ENCODE measurements at places on chromosomes 5 and 9.

DNA sequence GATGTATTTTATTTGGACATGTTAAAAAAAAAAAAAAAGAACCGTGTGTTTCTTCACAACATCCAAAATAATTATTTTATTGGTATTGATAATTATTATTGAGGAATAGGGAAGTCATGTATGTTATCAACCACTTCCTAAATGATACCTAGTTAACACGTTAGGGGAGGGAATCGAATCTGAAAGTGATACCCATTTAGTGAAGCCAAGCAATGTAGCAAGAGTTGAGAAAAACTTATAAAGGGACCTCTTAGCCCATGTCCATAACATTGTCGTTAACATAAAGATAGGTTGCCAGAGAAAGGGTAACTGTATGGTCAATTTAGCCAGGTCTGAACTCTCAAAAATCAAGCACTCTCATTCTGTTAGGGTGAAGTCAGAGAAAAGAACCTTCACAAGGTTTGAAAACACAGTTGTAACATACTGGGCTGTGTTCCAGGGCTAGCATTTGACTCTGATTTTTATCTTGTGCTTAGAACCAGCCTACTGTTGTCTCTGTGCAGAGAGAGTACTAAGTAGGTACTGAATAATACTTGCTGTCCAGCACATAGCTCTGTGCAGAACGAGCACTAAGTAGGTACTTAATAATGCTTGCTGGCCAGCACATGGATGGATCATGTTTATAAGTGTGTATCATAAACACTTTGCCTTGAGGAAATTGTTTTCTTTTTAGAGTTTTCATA is 60.4 kb downstream of the GHR start:
- H3K27ac ChIP-seq = no peak overlapping the region
- no peak overlapping the region for H3K4me3 ChIP-seq

DNA sequence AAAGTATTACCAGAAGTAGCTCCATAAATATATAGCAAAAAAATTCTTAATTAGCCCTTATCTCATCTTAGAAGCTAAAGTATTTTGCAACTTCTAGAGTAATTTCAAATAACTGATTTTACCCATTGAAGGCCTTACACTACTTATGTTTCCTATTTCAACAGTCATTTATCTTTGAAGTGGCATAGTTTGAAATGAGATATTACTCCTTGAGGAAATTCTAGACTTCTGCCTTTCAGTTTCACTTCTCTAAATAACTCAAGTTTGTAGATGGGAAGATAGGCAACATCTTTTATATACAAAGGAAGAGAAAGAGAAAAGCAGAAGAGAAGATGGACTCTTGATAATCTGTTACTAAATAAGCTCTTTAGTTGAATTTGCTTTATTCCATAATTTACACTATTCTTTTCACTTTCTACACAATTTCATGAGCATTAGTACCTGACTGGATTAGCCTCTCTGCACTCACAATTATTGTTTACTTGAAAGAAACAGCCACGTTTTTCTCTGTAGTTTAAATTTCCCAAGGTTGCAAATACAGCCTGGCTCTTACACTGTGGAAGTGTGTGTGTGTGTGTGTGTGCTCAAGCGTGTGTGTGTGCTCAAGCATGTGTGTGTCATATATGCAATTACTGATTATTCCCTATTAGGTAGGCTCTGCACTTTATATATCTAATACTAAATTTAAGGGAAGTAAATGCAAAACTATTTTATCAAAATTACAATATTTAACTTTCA is 60.6 kb upstream of the EMB start:
- no peak overlapping the region for H3K4me3 ChIP-seq
- no peaks in the 10 kb centered on the region for H3K4me1 ChIP-seq
- no peak overlapping the region for H3K27ac ChIP-seq
- H3K27me3 ChIP-seq = no peaks in the 10 kb centered on the region
- H3K36me3 ChIP-seq = no peaks in the 10 kb centered on the region
- no peak for DNase-seq

- DNase-seq = no peak
- H3K27me3 ChIP-seq = no peaks in the 10 kb centered on the region
- no peaks in the 10 kb centered on the region for H3K36me3 ChIP-seq
- H3K4me3 ChIP-seq = no peak overlapping the region
- H3K4me1 ChIP-seq = peaks cover 4% of the 10 kb centered on the region
- no peak overlapping the region for H3K27ac ChIP-seq
Measured at GRCh38 chr9:108467653-108468324, 388.0 kb downstream of the ACTL7B start.

GRCh38 chr5:144332265-144332664 is 161.6 kb downstream of the KCTD16 start:
- H3K4me1 ChIP-seq = no peaks in the 10 kb centered on the region
- H3K27ac ChIP-seq = no peak overlapping the region
- no peaks in the 10 kb centered on the region for H3K36me3 ChIP-seq
- no peaks in the 10 kb centered on the region for H3K27me3 ChIP-seq
- no peak for DNase-seq
- H3K4me3 ChIP-seq = no peak overlapping the region

DNA sequence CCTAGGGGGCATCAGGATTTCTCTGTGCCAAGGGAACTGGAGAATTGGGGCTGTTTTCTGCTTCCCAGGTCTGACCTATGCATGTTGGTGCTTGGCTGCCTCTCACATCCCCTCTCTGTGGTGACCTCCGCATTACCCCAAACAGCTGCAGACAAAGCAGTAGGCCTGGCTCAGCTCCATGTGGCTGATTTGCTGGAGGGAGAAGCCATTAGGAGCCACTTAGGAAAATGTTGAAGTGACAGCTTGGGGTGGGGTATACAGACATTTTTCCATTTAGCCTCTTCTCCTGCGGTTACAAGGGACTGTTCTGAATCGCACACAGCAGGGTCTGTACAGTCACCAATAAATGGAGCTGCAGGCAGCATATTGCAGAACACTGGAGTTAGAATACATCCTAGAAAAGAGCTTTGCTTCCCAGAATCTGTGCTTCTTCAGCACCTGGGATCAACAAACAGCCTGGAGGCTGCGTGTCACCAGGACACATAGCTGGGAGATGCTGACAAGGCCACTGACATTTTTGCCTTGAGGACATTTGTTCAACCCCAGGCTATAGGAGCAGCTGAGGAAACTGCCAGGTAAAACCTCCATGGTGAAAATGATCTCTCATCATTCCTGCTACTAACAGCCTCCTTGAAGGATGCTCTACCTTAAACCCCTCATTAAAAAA is 335.3 kb downstream of the DIRAS2 start:
- DNase-seq = no peak
- no peaks in the 10 kb centered on the region for H3K4me1 ChIP-seq
- H3K4me3 ChIP-seq = no peak overlapping the region
- H3K36me3 ChIP-seq = no peaks in the 10 kb centered on the region
- no peaks in the 10 kb centered on the region for H3K27me3 ChIP-seq

DNA sequence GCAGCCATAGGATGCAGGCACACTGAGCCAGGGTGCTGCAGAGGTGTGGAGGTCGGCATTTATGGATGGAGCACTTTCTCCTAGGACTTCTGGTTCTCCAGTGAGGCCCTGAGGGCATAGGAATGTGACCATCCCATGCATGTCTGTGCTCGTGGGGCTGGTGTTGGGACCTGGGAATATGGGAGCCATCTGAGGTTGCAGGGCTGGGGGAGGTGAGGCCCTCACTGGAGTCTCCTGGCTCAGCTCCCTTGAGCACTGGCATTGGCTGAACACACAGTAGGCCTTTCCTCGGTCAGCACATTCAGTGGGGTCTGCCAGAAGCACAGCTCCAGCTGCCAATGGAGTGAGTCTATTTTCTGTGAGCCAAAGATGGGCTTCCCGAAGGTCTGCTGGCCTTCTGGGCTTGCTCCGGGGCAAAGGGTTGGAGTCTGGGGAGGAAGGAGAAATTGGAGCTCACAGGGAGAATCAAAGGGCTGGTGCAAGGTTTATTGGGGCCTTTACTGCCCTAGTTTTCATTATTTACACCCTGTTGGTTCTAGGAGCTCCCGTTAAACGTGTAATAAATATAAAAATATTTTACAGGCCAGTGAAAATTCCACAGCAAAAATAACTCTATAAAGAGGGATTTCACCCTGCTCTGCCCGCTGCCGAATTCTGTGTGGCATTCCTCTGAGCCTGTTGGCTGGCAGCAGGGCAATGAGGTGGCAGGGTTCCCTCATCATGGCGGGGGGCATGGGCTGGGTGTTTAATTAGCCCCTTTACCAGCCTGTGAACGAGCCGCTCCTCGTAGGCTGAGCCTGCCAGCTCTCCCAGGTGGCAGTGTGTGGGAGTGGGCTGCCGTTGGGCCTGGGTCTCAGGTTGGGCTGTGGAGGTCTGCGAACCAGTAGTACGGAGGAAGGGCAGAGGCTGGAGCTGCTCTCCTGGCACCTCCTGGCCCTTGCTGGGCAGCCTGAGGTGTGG is 31.6 kb upstream of the PITX1 start:
- no peaks in the 10 kb centered on the region for H3K27me3 ChIP-seq
- H3K4me3 ChIP-seq = no peak overlapping the region
- H3K4me1 ChIP-seq = no peaks in the 10 kb centered on the region
- no peak overlapping the region for H3K27ac ChIP-seq
- DNase-seq = no peak

DNA sequence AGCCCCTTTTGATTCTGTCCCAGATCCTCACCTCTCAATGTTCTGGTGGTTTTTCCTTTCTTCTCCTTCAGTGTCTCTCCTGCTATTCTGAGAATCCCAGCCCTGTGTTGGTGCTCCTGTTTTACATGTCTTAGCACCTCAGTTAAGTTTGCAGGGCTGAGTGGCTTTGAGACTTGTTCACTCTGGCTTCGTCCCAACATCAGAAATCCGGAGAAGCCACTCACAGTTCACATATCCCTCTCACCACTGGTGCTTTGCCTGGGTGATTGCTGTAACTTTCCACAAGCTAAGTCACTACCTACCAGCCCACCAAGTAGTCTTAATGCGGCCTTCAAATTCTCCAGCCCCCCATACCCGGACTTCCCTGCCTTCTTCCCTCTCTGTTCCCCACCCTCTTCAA is 40.2 kb downstream of the CYFIP2 start:
- DNase-seq = no peak
- H3K4me1 ChIP-seq = no peaks in the 10 kb centered on the region
- H3K27me3 ChIP-seq = no peaks in the 10 kb centered on the region
- H3K36me3 ChIP-seq = no peaks in the 10 kb centered on the region

GRCh38 chr5:67120032-67120431 is 76.6 kb downstream of the CD180 start:
- DNase-seq = no peak
- no peaks in the 10 kb centered on the region for H3K27me3 ChIP-seq
- H3K4me3 ChIP-seq = no peak overlapping the region
- H3K36me3 ChIP-seq = no peaks in the 10 kb centered on the region
- H3K4me1 ChIP-seq = no peaks in the 10 kb centered on the region

DNA sequence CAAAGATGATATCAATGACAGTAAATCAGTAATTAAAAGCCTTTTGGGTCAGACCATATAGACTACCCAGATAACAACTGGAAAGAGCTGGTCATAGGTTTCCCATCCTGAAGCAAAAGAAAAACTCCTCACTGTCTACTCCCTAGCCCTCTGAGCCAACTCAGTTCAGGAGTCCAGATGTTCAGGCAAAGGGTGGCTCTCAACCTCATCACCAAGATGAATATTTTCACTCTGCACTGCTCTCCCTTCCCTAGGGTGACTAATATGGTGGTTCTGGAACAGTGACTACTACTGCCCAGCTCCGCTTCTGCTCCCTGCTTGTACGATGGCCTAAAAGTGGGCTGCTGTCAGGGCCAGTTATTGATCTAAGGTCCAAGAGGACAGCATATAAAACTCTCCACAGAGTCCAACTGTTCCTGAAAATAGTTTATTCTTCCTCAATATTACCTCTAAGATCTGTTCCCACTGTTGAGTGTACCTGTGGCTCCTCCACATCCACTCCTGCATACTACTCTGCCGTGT is 263.4 kb upstream of the SLC30A5 start:
- H3K27ac ChIP-seq = no peak overlapping the region
- no peaks in the 10 kb centered on the region for H3K4me1 ChIP-seq
- no peaks in the 10 kb centered on the region for H3K36me3 ChIP-seq
- H3K4me3 ChIP-seq = no peak overlapping the region

DNA sequence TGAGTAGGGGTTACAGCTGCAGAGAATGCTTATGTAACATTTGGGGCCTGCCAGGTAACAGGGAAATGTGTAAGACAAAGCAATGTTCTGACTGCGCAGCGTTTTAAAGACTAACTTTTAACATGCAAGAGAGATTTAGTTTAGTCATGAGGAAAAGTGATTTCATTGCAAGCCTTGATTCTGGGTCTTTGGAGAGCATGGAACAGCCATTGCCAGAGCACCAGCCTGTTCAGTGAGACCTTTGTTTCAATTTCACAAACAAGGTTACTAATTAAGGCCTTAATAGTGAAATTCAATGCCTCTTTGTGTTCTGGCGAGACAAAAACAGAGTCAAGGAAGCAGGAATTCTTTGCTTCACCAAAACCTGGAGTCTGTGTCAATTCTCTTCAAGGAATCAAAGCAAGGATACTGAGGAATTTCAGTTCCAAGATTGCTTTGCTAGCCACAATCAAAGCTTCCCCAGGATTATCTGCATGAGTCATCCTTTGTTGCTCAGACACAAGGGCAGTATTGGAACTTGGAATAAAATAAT is 14.4 kb downstream of the CKMT2 start:
- H3K4me1 ChIP-seq = peaks cover 20% of the 10 kb centered on the region
- DNase-seq = no peak
- no peaks in the 10 kb centered on the region for H3K36me3 ChIP-seq
- no peak overlapping the region for H3K4me3 ChIP-seq
- H3K27me3 ChIP-seq = no peaks in the 10 kb centered on the region

DNA sequence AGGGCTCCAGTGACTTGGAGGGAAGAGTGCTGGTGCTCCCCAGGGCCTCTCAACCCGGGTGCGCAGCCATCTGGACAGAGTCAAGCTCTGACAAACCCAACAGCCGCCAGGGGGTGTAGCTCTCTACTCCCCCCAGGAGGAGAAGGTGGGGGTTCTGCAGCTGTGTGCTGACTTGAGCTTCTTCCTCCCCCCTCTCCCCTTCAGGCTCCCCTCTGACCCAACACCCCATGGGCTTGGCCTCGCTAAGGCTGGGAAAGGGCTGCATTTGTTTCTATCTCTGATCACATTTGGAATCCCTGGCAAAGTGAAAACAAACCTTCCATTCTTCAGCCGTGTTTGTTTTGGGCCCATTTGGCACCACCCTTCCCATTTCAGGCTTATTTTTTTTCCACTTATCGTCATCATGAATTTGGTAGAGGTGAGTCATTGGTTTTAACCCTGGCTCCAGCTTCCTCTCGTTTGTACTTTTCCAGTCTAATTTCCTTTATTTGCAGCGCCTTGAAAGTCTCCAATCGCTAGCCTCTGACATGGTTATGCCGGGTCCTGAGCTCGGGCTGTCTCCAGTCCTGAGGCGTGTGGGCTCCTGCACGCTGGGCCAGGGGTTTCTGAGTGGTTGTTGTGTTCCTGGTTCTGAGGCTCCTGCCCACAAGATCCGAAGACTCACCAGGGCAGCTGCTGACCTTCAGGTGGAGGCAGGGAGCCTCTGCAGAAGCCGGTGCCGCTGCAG is 36.1 kb downstream of the DAP start:
- no peak overlapping the region for H3K27ac ChIP-seq
- H3K27me3 ChIP-seq = no peaks in the 10 kb centered on the region
- H3K4me3 ChIP-seq = no peak overlapping the region
- no peak for DNase-seq

- DNase-seq = no peak
- H3K27me3 ChIP-seq = no peaks in the 10 kb centered on the region
- no peak overlapping the region for H3K27ac ChIP-seq
Measured at GRCh38 chr9:127549751-127550150, 62.3 kb upstream of the STXBP1 start.

Measured in ovary (tissue), 10 donors.